NCI-H1694 (cell line): ENCODE measurements at places on chromosomes 4 and X.

DNA sequence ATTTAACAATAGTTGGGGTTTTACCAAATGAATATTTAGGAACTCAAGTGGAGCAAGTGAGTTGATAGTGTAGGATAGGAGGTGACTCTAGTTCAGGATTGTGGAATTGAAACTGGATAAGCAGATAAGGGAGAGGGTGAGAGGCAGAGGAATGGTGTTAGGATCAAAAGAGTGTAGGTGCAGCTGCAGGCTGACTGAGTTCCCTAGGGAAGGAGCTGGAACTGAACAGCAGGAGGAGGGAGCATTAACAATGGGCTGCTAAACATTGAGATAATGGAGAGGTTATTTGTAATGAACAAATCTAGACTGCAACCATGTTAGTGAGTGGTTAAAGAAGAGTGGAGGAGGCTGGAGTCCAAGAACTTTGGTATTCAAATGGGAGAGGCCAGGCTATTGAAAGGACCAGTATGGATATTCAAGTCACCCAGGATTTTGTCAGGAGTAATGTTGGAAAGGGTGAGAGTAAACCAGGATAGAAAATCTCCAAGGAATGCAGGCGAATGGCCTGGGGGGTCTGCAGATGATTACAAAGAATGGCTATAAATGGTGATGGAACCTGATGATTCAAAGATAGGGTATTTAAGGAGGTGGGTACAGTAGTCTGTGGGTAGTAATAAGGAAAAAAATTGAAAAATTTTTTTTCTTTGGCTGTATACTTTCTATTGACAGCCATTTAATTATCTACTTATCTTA is 497.1 kb upstream of the TENM3 start:
- DNase-seq: no peak

DNA sequence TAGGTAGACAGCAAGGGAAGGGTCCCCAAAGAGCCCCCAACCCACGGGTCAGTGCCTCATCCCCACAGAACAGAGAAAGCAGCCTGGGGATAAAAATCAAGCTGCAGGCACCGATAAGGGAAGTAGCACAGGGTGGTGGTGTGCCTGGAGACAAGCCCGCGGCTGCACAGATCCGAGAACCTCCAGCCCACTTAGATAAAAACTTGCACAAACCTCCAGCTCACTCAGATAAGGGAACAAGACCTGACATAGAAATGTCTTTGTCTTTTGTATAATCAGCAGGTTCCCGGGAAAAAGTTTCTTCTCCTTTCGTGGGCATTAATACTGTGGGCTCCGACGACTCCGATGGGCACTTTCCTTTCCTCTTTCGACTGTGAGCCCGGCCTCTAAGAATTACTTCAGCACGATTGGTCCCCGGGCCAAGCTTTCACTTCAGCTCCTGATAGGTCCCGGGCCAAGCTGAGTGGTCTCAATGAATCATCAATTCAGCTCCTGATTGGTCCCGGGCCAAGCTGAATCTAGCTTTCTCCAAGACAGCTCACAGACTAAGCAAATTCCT is 32.4 kb downstream of the PRDX4 start:
- no peak for DNase-seq

- DNase-seq: no peak
Observed at GRCh38 chr4:142539796-142540482, 306.2 kb downstream of the INPP4B start.

- no peak for DNase-seq
Observed at GRCh38 chr4:115030281-115030680, 83.1 kb downstream of the NDST4 start.

- no peak for DNase-seq
Observed at GRCh38 chr4:47786958-47787370, 50.9 kb downstream of the CORIN start.

DNA sequence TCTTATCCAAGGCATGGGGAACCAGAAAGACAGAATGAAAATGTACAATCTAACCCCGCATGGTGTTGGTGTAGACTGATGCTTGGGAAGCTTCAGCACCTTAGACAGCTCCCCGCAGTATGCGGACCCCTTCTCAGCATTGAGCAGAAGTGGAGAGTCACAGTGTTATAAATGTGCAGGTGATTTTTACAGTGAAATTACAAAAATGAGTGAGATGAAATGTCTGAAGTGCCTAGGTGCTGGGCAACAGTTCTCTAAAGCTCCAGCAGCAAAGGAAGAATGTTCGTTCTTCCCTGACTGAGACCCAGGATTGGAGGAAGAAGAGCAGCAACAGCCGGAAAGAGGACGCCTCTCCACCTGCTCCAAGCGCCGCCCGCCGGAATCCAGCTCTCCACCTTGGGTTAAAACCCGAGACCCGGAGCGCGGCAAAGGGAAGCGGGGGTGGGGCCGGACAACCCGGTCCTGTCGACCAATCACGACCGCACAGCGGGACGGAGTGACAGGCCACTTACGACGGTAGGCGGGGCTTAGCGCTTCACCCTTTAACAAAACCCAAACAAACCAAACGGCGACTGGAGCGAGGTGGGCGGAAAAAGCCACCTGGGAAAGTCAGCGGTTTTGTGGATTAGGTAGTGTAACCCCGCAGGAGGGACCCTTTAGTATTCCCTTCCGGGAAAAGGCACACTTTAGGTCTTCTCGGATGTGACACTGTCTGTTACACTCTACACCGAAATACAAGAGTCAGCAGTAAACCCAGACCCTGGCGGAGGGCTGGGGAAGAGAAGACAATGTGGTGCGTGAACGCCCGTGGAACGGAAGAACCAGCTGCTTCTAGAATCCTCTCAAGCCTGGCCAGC is at the start of gene GLRA3:
Gene GLRA3 (minus strand): TSS at position 403 of the 857 bp plus-strand sequence. CDS start 436 bp downstream, outside the sequence.
- no peak for DNase-seq

DNA sequence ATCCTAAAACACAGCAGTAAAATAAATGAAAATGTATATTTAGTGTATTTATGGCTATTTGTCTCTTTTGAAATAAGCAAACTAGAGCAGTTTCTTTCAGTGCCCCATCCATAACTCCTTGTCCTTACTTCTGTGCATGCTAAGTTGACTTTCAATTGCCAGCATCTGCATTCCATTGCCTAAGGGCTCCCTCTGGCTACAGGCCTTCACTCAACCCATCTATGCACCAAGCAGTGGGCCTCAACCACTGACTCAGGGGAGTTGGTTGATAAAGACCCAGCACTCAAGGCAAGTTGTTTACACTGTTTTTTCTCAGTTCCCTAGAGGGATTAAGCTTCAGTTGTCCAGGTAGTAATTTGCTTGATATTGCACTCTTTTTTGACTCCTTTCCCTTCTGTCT is 265.7 kb downstream of the IQCM start:
- DNase-seq: no peak
